ELR (cell line): ENCODE measurements at places on chromosomes 12 and 14.
A peak's percentile ranks its signal among the peaks of the same experiment; 100 is the strongest.

DNA sequence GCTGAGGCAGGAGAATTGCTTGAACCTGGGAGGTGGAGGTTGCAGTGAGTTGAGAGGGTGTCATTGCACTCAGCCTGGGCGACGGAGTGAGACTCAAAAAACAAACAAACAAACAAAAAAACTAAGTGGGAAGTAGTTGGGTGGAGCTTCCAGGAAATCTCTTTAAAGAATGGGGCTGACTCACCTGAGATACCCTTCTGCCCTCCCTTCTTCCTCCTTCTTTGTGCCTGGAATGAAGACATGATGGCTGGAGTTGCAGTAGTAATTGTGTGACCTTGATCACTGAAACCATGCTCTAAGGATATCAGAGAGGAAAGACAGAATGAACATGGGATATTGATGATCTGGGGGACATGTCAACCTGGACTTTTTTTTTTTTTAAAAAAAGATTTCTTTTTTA lies 87.6 kb upstream of the MED13L start:
- DNase-seq, result no peak

- no peak for DNase-seq
These were observed 256.3 kb upstream of the CLEC14A start for GRCh38 chr14:38512236-38512635.

DNA sequence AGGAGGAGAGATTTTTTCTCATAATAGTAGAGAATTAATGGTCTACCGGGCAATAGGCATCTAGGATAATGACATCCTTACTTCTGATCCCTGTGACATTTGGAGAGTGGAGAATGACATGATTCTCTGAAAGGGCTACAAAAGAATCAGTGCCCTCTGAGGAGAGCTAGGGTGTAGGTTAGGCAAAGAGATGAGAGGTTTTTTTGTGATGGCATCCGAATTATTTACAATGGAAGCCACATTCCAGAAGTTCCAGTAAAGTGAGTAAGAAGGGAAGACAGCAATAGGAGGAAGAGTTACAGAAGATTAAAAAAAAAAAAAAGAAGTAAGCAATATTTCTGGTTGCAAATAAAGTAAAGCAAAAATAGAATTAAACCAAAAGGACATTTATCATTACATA lies 478.0 kb downstream of the RMST start:
- DNase-seq, result no peak

- peak; percentile 14 for DNase-seq
These were observed 26.7 kb downstream of the GTF2A1 start for GRCh38 chr14:81193924-81194633.

DNA sequence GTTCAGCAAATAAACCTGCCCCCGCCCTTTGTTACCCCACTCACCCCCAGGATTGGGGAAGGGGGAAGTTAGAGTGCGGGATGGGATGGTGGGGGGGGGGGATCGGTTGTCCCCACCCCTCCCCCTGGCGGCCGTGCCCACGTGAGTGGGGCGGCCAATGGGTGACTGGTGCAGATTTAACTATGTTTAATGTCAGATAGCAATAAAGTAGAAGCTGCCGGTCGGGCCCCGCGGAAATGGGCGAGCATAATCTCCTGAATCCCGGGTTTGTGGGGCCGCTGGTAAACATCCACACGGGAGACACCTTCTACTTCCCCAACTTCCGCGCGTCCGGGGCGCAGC lies at the start of gene HOXC12:
Gene HOXC12 (plus strand): TSS at position 210 of the 342 bp plus-strand sequence. CDS start 27 bp downstream, at position 237.
- DNase-seq, result no peak

GRCh38 chr14:59123531-59123930 lies 64.9 kb upstream of the DAAM1 start:
- no peak for DNase-seq

DNA sequence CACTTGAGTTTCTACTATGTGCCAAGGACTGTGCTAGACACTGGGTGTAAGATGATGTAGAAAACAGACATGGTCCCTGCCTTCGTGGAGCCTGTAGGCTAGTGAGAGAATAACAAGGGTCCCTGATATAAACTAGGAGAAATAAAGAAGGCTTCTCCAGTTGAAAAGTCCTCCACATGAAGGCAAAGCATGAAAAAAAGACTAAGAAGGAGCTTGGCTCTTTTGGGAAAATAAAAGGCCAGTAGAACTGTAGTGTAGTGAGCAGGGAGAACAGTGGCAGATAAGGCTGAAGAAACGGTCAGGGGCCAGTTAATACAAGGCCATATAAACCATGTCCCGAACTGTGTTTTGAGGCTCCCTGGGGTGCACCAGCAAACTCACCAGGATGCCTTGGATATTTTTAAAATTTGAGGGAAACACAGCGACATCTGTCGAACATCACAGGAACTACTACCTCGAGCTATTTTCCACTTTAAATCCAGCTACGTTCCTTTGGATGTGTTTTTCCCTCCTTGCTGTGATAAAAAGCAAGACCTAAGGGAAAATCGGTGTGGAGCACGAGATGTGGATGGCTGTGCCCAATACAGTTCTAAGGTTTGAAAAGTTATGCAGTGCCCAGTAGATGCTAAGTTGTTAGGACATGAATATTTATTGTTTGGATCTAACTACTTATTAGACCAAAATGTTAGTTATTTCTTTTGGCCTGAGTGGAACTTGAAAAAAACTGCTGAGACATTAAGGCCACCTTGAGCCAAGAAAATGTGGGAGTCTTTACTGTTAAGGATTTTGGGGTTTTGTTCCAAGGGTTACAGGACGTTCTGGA lies 8.5 kb upstream of the CFL2 start:
- peak; percentile 70 for DNase-seq

- DNase-seq, result peak; percentile 73
These were observed 6.1 kb downstream of the FRMD6 start for GRCh38 chr14:51657762-51658161.

DNA sequence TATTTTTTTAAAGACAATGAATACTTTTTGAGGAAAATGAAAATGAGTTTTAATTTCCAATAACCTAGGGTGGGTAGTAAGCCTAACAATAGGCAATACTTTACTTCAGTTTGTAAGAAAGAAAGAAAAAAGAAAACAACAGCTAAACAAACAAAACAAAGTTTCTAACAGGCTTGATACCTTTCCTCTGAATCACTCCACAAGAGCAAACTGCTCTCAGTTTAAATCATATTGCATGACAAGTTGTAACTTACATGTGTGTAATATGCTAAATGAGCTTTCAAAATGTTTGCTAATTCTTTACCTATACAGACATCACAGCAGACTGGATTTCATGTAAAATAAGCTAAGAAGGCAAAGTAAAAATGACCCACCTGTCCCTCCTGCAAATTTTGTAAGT lies 6.7 kb upstream of the LMO3 start:
- no peak for DNase-seq

DNA sequence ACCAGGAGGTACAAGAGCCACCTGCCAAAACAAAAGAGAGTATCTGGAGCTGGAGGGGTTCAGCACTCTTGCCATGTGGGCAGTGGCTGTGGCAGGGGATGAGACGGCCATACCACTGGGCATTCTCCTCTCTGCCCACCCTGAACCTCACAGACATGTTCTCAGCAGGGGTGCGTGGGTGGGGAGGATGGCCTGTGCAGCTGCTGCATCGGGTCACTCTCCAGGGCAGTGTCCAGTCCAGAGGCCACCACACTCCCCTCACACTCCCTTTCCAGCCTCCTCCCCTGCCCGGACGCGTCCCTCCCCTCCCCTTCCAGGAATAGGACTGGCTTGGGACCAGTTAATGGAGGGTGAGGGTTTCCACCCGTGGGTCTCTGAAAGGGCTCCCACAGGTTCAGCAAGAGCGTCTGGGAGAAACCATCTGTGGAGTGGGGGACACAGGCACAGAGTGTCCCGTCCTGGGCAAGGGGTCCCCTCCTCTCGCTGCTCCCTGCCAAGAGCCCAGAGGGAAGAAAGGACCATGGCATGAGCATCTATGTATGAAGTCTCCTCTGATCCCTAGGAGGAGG lies 501 bp downstream of the C1R start:
- no peak for DNase-seq

DNA sequence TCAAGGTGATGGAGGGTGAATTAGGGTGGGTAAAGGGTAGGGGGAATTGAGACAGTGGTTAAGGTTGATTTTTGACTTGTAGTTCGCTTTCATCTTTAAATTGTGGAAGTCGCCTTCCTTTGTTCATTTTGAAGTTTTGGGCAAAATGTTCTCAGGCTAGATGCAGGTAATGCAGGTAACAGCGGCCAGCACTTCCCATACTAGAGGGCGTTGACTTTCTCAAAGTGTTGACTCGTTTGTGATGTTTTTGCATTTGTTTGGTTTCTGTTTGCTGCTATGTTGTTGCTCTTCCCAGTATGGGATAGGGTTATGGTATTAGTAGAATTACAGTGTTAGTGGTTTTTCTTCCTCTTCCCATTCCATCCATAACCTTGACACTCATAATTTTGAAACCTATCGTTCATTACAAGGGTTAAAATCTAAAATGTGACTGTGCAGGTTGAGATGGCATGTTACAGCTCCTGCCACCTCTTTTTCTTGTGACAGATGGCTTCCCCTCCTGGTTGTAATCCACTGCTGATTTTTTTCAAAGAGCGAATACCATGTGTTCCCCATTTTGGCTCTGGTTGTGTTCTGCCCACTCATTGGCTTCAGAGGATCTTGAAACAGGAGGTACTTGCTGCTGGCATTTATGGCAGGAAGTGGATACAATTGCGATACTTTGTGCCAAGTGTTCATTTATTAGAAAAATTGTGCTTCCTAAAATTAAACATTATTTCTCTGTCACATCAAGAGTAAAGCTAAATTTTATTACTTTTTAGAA lies 57.1 kb downstream of the ERC1 start:
- DNase-seq, result no peak

GRCh38 chr14:59811815-59812214 lies 58.8 kb downstream of the RTN1 start:
- no peak for DNase-seq

DNA sequence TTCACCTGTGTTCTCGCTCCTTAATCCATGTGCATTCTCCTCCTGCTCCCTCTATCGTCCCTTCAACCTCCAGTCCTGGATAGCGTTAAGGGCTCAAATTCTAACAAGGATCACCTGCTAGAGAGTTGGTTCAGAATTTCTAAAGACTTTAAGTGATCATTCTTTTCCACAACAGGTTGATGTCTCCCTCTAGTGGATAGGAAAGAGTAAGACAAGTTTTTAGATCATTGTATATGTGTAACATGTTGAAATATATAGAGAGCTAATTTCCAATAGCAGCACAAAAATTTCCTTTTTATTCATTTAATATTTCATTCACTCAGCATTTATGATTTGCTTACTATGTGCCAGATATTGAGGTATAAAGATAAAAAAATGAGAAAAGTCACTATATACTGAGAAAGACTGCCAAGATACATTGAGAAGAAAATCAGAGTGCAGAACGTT lies 9.3 kb upstream of the ESR2 start:
- peak; percentile 79 for DNase-seq

DNA sequence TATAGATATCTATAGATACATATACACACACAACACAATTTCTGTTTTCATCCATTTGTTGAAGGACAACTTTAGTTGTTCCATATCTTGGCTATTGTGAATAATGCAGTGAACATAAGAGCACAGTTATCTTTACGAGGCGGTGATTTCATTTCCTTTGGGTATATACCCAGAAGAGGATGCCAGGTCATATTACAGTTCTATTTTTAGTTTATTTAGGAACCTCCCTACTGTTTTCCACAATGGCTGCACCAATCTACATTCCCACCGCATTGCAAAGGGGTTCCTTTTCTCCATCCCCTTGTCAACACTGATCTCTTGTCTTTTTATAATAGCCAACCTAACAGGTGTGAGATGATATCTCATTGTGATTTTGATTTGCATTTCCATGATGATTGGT lies 143.4 kb upstream of the ARHGAP5 start:
- DNase-seq, result peak; percentile 41

GRCh38 chr14:63650256-63650952 lies 8.7 kb upstream of the WDR89 start:
- no peak for DNase-seq

GRCh38 chr12:105820429-105821125 lies 318.2 kb downstream of the NUAK1 start:
- no peak for DNase-seq

DNA sequence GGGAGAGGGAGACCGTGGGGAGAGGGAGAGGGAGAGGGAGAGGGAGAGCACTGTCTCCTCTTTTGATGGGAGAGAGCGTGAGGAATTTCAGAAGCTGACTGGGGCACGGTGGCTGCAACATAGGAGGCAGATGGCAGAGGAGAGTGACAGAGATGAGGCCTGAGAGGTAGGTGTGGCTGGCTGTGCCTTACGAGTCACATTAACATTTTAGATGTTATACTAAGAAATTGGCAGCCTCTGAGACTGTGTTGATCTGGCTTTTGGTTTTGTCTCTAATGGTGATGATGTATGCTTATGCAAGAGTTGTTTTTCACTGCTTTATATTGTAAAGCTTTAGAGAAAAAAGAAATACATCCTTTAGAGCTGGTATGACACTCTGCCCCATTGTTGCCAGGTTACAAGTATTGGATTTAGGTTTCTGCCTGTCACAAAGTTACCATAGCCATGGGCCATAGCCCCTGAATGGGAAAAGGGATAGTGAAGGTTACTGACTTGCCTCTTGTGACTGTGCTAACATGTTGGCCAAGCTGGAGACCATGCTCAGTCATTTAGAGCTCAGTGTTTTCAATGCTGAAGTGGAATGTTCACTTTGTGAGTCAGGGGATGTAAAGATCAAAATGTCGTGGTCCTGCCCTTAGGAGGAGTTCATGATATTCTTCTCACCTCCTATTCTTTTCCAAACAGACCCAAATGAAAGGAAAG lies 186.2 kb downstream of the SYNE2 start:
- no peak for DNase-seq

- peak; percentile 3 for DNase-seq
These were observed 305.5 kb downstream of the AEBP2 start for GRCh38 chr12:19744705-19745218.

DNA sequence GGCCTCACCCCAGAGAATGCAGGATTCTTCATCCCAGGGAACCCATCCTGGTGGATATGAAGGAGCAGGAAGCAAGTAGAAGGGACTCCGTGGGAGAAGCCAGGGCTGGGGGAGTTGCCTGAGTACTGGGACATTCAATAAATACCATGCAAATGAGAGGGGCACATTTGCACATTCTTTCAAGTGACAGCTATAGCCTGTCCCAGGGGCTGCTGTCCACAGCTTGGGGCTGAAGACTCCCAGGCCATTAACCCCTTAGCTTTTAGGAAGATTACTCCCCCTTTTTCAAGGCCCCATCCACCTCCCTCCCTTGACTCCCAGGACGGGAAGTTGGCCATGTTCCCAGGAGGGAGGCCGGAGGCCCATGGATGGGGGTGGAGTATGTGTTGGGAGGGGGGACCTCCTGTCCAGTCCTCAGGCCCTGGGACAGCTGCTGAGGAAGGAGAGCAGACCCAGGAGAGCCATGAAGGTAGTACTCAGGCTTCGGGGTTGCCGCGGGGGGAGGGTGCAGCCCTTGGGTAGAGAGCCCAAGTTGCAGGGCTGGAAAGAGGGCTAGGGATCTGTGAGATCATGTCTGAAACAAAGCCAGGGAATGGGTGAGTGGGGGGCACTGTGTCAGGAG lies 974 bp upstream of the TNS2 start:
- peak; percentile 49 for DNase-seq

GRCh38 chr12:26608706-26609105 lies 224.3 kb downstream of the ITPR2 start:
- DNase-seq, result no peak
